Fibroblast of skin of right quadriceps (primary cell): ENCODE measurements at places on chromosomes 3 and 15.

- DNase-seq, result no peak
Observed at GRCh38 chr3:126985132-126985985, 2.4 kb downstream of the PLXNA1 start.

DNA sequence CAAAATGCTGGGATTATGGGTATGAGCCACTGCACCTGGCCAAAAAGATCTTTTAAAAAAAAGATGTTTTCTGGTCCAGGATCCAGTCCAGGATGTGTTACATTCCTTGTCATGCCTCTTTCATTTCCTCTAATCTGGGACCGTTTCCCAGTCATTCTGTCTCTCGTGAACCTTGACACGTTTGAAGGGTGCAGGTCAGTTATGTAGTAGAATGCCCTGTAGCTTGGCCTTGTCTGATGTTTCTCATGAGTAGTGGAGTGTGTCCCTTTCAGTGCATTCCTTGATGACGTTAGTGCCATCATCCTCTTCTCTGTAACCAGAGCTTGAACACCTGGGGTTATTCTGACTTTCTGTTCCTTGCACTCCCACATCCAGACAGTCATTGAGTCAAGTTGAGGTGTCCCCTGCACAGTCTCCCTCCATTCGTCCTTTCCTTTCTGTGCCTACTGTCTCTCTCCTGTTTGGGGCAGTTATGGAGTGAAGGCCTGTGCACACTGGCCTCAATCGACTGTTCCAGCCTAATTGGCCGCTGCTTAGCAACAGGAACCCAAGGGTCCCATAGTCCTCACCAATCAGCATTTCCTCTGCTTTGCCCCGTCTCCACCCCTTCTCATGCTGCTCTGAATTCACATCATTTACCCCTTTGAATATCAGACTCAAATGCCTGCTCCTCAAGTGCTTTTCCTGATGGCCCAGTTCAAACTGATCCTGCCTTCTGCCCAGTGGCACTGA, 5.5 kb downstream of the FAM81A start:
- no peak for DNase-seq

- no peak for DNase-seq
Observed at GRCh38 chr3:186605561-186606545, 7.0 kb upstream of the AHSG start.

- no peak for DNase-seq
Observed at GRCh38 chr3:161268601-161269000, 47.5 kb downstream of the NMD3 start.

DNA sequence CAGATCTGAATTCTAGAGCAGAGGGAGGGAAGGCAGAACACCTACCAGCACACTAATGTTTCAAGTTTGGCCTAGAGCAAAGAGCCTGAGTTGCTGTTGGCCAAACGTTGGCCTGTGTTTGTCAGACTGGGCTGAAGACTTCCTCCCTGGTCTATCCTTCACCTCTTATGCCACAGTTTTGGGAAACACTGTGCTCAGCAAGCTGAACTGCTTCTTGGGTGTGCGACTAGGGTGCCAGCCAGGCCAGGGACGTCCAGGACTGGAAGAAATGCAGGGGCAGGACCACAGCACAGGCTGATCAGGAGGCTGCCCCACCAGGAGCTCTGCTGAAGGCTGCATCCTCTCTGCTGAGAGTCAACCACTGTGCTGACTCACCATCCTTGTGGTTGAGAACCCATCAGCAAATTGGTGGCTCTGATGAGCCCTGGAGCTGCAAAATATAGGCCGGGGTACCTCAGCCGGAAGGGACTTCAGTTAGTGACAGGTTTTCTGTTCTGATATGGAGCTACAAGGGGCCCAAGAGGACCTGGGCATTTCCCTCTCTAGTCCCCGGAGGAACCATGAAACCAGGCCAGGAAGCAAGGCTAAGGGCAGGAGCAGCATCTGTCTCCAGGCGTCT, 131.6 kb upstream of the RASGRP1 start:
- peak; percentile 71 for DNase-seq

- DNase-seq, result no peak
Observed at GRCh38 chr3:47425959-47426358, 45.1 kb downstream of the PTPN23 start.

- no peak for DNase-seq
Observed at GRCh38 chr3:9238721-9239295, 10.6 kb downstream of the SRGAP3 start.

- DNase-seq, result no peak
Observed at GRCh38 chr3:193301433-193301832, 60.4 kb downstream of the PLAAT1 start.

DNA sequence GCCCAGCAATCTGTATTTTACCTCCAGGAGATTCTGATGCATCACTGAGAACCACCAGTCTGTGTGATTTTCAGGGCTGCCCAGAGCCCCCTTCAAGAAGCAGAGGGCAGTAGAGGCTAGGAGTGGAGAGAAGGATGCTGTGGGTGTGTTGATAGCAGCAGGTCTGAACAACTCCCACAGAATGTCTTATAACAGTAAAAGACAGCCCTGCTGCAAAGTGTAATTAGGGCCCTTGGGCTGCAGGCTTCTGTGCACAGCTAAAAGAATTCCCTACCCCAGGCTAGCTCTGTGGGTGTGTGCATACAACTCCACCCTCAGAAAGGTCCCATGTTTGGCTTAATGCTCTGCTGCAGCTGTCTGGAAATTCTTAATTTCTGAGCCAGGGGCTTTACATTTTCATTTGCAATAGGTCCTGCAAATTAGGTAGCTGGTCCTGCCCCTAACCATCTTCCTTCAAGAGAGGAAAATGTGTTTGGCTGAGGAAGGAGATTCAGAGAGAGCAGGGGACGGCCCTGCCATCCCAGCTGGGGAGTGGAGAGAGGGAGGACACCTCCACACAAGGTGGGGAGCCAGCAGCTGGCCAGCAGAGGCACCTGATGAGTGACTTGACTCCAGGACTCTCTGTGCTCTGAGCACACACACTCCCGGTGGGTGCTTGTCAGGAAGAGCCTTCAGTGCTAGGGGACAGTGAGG, 43.2 kb upstream of the RAB6B start:
- DNase-seq, result peak; percentile 21

DNA sequence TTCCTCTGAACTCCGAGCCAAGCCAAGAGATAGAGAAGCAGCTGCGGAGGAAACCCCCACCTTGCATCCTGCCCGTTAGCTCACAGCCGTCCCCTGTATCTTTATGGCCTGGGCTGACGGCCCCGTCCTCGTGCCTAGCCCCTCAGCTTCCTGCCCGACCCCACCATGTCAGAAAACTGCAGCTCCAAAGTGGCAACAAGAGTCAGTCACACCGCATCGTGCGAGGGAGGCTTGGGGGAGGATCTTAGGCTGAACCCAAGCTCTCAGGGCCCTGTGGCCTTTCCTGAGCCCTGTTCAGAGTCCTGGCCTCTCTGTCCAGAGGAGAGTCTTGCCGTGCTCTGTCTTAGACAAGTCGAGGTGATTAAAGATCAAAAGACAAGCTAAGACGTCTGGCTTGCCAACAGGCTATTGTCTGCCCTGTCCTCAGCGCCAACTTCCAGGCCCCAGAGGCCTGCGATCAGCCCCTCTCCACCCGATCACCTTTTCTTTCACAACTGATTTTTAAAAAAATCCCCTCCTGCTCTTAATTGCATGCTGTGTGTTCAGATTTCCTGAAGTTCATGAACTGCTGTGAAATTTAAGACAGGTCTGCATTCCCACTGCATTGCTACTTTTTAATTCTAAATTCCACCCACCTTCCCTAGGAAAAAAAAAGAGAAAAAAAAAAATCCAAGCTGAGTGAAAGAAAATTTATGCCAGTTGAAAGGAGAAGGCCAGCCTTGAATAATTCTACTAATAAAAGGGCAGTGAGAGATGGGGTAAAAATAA, 89.7 kb upstream of the WNT5A start:
- DNase-seq, result no peak

- DNase-seq, result no peak
Observed at GRCh38 chr15:28873585-28874190, 12.1 kb upstream of the APBA2 start.

DNA sequence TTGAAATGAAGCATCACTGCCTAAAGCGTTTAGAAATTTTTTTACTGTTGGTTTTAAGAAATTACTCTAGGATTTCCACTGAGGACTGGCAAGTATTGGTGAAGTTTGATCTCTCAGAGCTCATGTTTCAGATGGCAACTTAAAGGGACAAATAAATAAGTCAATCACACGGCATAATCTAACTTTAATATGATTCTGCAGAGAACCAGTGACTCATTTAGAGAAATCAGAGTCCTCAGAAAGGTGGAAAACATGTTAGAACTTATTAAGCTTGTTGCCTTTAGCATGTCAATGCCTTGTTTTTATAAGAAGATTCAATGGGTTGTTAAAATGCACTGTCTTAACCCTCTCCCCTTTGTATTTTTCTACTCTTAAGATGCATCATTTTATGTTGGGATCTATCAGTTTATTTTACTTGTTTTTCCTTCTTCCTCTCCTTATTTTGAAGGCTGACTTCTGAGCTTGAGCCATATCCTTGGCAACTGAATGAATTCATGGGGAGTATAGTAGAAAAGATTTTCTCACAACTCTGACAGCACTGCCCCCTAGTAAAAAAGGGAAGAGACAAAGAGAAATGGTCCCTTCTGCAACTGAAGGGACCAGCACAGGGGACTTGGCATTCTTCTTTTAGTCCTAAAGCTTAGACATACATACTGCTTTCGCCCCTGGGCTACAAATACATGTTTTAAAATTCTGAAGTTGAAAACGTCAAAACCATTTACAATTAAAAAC, 431.2 kb downstream of the LPP start:
- DNase-seq, result no peak

- DNase-seq, result peak; percentile 38
Observed at GRCh38 chr3:129286081-129286480, 7.4 kb downstream of the HMCES start.

GRCh38 chr3:106376016-106376570, 507.3 kb upstream of the CBLB start:
- DNase-seq, result no peak

DNA sequence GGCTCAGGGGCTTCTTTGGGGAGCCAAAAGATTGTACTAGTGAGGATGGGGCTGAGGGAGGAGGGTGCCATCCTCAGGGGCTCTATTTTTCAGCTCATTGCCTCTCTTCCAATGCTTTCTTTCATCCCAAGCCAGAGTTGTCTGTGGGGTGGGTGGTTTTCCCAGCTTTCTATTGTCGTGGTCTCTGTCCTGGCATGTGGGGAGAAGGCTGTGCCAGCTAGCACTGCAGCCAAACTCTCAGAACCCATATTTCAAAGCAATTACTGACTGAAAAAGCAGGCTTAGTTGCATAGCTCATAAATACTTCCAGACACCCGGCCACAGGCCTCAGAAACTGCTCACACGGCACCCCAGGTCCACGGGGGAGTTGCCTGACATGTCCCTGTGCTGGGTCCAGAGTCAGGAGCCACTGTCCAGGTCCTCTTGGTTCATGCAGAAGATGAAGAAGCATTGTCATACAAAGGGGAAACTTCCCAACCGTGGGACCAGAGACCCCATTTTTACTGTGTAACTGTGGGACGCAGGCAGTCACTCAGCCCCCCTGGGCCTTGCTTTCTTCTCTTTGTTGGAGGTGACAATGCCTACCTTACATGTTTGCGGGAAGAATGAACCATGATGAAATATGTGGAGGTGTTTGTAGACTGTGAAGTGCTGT, 27.6 kb downstream of the FGD5 start:
- DNase-seq, result no peak

- DNase-seq, result no peak
Observed at GRCh38 chr3:193589129-193589528, 3.9 kb upstream of the OPA1 start.

GRCh38 chr3:191444569-191444968, 16.4 kb upstream of the PYDC2 start:
- DNase-seq, result no peak

GRCh38 chr3:194871864-194872668, 186.4 kb downstream of the FAM43A start:
- peak; percentile 70 for DNase-seq

DNA sequence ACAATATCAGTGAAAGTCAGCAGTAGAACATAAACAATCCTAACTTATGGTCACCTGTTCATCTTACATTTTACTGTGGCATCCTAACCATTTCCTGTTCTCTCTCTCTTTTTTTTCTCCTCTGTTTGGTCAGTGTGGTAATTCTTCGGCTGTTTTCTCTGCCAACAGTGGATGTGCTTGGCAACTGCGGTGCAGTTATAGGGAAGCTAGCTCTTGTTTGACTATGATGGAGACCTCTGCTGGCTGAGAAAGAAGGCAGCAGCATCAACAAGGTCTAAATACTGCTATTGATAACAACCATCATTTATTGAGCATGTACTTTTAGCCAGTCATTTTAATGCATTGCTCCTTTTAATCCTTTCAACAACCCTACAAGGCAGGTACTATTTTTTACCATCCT, 723 bp upstream of the DRD3 start:
- DNase-seq, result peak; percentile 5

DNA sequence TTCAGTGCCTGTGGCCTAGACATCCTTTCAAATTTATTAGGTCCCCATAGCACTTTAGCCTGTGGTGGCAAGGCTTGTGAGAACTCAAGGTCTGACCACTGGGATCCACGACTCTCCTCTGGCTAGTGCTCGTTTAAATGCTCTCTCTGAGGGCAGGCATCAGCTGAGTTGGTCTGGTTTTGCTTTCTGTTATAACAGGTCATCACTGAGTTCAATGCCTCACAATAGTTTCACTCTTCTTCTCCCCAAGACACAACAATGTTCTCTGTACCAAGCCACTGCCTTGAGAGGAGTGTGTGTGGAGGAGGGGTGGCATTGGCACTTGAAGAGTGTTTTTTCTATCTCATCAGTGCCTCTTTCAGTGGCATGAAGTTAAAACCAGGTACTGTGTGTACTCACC, 7.6 kb downstream of the OR5K4 start:
- DNase-seq, result no peak

DNA sequence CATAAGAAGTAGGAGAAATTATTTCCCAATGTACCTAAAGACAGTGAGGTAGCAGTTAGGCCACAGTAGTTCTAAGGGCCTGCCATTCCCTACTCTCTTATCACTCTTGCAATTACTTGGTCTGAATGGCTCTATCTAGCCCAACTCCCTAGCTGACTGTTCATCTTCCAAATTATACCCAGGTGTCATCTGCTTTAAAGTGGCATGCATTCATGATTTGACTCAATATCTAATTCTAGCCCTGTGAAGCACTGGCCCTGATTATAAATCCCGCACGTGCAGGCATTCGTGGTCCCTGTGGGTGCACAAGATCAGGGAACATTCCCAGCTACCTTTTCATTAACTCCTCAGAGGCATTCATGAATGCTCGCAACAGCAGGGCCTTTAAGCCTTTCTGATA, 43.1 kb upstream of the ZNF774 start:
- no peak for DNase-seq

DNA sequence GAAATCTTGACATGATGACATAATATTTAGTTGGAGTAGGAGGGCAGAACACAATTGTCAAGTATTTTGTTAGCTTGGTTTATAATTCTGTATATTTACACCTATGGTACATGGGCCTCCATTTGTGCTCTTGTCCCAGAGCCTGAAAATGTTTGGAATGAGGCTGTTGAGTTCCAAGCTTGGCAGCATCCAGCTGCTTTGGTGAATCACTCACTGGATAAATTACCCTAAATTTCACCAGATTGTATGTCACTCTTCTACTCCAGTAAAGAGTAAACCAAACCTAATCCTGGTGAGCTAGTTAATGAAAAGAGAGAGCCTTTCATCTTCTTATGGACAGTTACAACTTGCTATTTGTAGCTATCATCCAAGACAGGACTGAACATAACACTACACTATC, 928.7 kb downstream of the DIPK2A start:
- DNase-seq, result peak; percentile 50
